Stimulated activated CD8-positive, alpha-beta memory T cell treated with anti-CD3 and anti-CD28 coated beads, Interleukin-4, amount 100 ng/mL, for 24 hours (primary cell): ENCODE measurements at places on chromosomes 7 and 10.

GRCh38 chr10:132097609-132098377 lies 32.0 kb downstream of the JAKMIP3 start:
- no peak for DNase-seq

- no peak for DNase-seq
Measured at GRCh38 chr10:61398366-61399129, 54.6 kb downstream of the TMEM26 start.

DNA sequence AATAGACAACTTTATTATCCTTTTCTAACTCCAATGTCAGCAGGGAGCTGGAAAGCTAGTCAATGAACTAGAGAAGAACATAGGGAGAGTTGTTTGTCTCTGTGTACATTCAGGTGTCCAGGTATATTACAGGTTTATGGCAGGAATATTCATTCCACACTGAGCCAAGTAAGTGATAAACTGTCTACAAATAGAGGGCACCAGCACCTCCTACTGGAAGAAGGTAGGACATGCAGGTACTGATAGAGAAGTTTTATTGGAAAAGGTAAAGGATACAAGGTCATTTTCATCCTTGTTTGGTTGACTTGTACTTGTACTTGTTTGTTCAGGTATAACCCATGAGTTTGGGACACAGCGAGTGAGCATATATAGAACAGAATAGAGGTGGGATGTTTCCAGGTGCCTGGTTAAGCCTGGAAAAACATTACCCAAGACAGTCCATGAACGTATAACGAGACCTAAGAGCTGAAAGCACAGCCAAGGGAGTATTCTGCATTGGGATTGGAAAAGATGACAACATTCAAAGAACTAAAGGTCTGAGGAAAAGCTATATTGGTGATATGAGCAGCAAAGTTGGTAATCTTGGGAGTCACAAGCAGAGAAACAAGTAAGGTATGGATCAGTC lies 61.4 kb upstream of the PPP1R3C start:
- no peak for DNase-seq

DNA sequence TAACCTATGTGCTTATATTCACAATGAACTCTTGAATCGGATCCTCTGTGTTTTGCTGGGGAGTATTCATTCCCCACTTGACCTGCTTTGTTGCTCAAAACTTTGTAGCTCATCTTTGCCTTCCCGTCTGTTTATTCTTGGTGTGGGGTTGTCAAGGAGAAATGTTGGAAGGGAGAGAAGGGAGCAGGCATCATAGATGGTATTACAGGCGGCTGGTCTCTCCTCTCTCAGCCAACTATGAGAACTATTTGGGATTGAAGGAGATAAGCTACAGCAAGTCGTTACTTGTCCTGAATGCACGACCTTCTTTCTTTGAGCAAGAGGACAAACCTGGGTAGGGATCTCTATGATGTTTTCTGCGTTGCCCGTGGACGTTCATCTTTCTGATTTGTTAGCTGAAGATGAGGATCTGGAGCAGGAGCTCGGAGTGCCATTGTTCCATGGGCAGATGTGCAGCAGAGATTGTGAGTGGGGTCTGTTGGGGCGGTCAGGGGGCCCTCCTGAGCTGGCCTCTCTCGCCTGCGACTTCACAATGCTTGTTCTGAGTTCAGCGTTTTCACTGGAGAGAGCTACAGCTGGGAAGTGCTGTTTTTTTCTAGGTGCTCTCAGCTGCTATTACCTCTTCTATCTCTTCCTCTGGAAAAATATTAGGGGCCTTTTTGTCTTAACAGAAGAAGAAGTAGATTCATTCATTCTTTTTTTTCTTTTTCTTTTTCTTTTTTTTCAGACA lies 126.9 kb upstream of the KLF6 start:
- DNase-seq = no peak

DNA sequence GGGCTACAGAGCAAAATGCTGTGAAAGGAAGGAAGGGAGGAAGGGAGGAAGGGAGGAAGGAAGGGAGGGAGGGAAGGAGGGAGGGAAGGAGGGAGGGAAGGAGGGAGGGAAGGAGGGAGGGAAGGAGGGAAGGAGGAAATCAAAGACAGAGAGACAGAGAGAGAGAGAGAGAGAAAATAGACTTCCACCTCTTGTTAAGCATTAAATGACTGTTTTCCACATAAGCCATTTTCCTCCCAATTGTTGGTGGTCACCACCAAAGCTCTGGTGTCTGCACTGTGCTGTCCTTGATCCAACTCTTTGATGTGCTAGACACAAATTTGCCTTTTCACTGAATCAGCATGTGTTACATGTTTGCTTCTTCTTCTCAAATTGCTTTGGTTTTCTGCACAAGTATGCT lies 90.7 kb upstream of the INHBA start:
- DNase-seq = no peak

DNA sequence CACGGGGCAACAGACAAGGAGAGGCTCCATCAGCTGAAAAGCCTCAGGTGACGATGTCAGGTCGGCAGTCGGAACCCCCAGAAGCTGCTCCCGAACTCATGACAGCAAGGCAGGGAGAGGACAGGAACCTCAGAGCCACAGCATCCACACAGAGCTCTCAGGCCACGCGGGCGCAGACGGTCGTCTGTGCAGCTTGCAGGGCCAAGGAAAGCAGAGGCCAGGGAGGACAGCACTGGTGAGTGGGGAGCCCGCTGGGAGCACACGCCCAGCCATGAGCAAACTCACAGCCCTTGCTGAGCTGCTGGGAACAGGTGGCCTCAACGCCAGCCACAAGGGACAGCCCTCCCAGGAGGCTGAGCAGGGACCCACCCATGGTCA lies 138.9 kb downstream of the MAD1L1 start:
- DNase-seq = no peak

- DNase-seq = no peak
Measured at GRCh38 chr7:46549892-46550639, 629.0 kb upstream of the IGFBP3 start.

DNA sequence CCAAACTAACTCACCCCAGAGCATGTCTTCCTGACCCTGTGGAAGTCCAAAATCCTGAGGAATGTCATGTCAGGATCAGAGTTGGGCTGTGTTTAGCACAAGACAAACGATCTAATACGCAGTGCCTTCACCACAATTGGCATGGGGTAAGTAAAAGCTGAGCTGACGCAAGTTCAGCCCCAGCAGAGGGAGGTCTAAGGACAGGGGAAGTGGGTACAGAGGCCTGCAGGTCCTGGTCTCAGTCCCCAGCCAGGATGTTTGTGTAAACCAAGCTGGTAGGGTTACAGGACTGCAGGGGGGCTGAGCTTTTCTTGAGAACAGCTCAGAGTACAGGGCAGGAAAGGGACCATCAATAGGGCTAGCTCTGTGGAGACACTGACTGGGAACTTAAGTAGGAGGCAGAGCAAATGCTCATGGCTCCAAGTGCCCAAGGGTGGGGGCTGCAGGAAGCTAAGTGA lies 5.3 kb upstream of the KCNIP2 start:
- DNase-seq = no peak

GRCh38 chr7:50449501-50449880 lies 659 bp downstream of the FIGNL1 start:
- DNase-seq = no peak

DNA sequence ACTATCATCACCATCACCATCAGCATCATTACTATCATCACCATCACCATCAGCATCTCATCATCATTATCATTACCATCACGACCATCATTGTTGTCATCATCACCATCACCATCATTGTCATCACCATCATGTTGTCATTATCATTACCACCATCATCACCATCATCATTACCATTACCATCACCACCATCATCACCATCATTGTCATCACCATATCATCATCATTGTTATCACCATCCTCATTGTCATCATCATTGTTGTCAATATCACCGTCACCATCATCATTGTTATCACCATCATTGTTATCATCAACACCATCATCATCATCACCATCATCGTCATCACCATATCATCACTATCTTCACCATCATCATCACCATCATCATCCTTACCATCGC lies 124.3 kb downstream of the PTPRN2 start:
- no peak for DNase-seq

GRCh38 chr7:56097700-56098099 lies 4.9 kb upstream of the PHKG1 start:
- no peak for DNase-seq
